ENCODE measurements at places on chromosomes 3 and 15.

GRCh38 chr3:11705049-11705448, 61.3 kb upstream of the VGLL4 start:
- no peak for DNase-seq

DNA sequence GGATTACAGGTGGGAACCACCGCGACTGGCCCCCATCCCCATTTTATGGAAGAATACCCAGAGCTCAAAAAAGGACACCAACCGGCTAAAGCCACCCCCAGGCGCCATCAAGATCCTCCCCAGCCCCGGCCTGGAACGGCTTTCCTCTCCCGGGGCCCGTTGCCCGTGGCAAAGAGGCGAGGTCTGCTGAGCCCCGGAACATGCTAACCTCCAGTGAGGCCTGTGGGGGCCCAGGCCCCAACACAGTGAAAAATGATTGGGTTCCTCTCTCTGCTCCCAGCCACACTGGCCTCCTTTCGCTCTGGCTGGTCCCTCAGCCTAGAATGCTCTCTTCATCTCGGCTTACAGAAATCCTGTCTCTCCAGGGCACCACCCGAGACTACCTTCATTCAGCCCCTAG, 46.5 kb upstream of the SMAD6 start:
- no peak for DNase-seq

DNA sequence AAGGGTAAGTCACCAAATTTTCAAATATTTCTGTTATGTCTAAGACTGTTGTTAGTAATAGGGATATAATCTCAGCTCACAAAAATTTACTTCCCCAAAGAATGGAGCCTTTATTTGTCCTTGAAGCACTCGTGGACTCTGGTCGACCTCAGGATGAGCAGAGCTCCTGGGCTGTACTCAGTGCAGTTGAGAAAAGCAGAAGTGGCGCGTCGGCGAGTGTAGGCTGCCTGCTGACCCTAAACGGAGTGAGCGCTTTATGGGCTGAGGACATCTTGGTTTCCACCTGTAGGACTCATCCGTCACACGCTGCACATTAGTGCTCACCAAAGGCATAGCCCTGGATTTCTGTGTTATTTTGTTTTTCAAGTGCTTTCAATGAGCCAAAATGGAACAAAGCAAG, 11.0 kb downstream of the GABRA5 start:
- DNase-seq = no peak

- no peak for DNase-seq
Observed at GRCh38 chr3:68731921-68732320, 200.4 kb downstream of the TAFA4 start.

GRCh38 chr3:119885746-119886530, 104.0 kb downstream of the NR1I2 start:
- DNase-seq = no peak

DNA sequence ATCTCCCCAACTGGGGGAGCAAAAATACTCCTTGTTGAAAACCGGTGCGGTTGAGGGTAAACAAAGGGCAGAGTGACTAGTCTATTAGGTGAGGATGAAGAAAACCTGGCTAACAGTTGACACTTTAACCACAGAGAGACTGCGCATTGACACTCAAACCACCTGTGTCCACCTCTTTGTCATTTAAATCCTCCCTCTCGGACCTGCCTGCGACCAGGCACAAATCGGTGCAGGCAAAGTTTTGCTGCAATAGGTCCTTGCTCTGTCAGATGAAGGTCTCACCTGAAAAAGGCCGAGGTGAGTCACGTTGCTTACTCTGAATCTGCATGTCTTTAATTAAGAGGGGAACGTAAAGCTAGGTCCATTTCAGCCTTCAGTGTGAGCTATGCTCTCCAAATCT, 494.1 kb upstream of the DPPA4 start:
- no peak for DNase-seq

- no peak for DNase-seq
Observed at GRCh38 chr3:123357275-123357674, 91.6 kb downstream of the ADCY5 start.

GRCh38 chr3:88263417-88264100, 113.8 kb downstream of the C3orf38 start:
- peak; percentile 15 for DNase-seq

DNA sequence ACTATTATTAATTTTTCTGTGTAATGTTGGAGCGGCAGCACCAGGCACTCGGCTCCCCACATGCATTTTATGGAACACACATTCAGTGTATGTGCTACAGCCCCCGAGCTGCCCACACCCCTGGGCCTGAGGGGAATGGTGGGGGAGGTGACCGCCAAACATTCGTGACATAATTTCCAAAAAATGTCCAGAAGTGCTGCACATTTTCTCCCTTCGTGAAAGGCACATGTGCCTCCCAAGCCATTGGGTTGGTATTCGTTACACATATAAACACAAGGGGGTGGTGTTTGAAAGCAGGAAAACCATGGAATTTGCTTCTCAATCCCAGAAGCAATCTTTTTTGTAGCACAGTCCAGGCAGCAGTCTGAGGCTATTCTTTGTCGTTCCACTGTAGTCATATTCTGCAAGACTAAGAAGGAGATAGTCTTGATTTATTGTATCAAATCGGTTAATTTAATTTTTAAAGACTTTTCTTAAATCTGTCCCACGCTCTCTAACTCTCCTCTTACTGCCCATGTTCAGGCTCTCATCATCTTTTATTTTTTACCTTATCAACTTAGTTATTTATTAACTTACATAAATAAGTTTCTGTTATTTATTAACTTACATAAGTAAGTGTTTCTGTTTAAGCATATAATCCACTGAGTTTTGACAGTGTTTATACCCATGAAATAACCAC, 39.2 kb upstream of the POLR2M start:
- DNase-seq = no peak

GRCh38 chr3:64388886-64389285, 163.6 kb upstream of the PRICKLE2 start:
- DNase-seq = no peak

DNA sequence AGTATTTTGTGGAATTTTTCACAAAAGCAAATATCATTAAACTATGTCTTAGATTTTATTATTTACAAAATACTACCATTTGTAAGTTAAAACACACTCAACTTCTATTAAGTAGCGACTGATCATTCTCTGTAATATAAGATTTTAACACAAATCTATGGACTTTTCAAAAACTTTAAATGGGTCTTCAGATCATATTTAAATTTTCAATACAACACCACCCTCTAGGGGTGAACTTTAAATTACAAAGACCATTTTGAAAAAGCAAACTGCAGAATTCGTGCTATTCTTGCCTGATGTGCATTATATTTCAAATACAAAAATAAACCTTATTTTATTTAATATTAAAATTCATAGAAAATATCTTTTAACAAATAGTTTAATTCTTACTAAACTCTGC, 8.2 kb upstream of the VGLL4 start:
- DNase-seq = peak; percentile 75

DNA sequence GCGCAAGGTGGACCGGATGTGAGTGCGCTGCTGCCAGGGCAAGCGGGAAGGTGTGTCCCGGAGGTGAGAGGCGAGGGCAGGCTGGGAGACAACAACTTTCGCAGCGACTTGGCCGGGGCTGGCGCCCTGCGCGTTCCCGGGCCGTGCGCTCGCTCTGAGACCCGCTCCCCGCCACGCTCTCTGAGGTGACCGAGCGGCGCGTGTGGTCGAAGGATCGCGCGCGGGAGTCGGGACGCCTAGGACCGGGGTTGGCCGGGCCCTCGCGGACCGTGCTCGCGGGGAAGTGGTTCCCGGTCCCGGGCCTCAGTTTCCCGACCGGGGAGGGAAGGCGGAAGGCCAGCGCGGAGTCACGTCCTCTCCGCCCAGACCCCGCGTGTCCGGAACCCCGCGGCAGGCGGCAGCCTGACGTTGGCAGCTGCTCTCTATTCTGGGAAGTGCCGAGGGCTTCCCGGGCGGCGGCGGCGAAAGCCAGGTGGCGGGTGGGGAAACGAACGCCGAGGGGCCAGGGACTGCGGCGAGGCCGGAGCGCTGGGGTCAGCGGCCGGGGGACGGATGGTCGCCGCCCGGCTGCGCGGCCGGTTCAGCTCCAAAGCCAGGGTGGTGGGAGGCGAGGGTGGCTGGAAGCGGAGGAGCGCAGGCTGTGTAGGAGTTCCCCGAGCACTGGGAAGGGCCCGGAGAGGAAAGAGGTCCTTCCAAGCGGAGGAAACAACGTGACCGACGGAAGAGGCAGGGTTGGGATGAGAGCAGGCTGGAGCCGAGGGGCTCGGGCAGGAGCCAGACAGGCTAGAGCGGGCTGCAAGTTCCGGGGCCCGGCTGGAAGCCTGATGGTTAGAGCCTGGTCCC, 1.0 kb upstream of the IGF2BP2 start:
- DNase-seq = peak; percentile 23

DNA sequence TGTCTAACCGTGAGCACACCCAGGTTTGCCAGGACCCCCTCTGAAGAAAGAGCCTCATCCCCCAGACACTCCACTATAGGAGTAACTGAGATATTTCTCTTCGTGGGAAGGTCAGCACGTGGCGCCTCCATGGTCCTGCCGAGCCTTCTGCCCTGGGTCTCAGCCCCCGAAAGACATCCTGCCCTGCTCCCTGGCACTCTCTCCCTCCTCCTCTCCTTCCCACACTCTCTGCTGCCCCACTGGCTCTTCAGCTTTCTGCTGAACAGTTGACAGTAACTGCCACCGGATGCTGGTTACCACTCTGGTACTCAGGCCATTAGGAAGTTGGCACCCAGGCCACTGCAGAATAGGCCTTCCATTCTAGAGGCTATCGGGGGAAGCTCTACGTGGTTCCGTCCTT, 185.2 kb downstream of the UACA start:
- DNase-seq = no peak

DNA sequence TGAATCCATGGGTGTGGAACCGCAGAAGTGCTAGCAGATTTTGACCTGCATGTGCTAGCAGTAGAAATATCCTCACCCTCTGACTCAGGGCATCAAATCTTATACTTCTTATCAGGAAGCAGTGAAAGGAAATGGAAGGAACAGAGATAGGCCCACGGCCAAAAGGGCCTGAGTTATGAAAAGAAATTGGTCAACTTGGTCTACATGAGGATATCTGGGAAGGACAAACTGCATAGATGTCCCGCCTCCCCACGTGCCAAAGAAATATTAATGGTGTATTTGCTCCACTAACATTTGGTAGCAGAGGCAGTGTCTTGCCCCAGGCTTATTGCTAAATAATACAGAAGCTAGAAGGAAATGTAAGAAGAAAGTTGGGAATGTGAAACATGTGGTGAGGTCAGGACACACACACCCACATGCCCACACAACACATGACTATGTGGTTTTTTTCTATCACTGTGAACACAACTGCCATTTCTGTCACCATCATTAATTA, 93.6 kb upstream of the COL8A1 start:
- DNase-seq = no peak

- no peak for DNase-seq
Observed at GRCh38 chr3:33184863-33185262, 33.7 kb downstream of the SUSD5 start.

DNA sequence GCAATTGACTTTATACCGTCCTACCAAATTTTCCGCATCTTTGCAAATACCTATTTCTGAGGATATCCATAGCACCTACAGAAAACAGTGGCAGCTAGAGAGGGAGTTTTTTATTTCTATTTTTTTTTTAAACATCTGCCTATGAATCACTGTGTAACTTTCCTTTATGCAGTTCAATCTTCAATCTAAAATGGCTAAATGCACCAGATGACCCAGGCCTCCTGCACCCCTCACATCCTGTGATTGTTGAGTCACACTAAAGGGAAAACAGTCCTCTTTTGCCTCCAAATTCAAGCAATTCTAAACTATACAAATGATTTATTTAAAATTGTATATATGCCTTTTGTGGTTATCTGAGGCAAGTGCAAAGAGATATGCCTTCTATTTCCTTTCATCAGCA, 20.1 kb upstream of the BCL6 start:
- no peak for DNase-seq

DNA sequence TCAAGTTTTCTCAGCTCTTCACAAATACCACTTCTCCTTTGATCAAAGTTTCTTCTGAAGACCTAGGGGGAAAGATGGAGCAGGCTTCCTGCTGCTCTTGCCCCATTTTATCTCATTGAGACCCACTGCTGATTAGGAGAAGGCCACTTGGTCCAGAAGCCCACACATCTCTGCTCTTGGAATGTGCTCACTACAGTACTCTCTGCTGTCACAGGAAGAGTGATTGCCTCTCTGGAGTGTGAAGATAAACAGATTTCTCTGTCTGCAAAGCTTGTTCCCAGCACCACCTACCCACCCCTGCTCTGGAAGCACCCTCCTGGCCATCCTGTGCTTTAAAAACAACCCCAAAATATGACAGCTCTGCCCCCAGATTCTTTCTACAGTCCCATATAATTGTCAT, 41.3 kb upstream of the PRTG start:
- DNase-seq = no peak

GRCh38 chr3:147906285-147906684, 497.1 kb downstream of the ZIC1 start:
- no peak for DNase-seq

Data from spinal cord (tissue), 10 donors.